ENCODE measurements at places on chromosomes 6 and 20.

GRCh38 chr6:170022291-170022722, 268.6 kb downstream of the DLL1 start:
- DNase-seq, result no peak

- DNase-seq, result no peak
Observed at GRCh38 chr6:170497841-170498301, 55.2 kb downstream of the PSMB1 start.

DNA sequence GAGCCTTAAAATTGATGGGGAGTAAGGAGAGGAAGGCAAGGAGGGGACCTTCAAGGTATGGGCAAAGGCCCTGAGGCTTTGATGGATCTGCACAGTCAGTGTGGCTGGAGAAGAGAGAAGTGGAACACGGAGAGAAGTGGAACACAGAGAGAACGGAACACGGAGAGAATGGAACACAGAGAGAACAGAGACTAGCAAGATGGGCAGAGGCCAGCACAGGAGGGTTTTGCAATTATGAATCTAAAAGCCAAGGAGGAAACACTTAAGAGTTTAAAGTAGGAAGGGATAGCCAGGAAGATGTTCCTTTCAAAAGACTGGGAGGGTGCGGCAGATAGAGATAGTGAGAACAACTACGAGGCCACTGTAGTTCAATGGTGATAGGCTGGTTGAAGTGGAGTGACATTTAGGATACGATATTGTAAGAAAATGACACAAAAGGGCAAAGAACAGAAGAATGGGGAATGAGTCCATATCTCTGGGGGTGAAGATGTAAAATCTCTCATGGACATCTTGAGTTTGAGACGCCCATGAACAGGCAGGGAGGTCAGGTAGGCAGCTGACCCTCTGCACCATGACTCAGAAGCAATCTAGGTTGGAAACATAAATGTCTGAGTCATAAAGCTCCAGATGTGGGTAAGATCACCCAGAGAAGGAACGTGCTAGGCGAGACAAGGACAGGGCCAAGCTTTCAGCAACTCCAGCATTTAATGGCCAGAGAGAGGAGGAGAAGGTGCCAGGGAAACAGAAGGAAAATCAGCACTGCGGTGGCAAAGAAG, 25.4 kb downstream of the ZMYND8 start:
- DNase-seq, result no peak

DNA sequence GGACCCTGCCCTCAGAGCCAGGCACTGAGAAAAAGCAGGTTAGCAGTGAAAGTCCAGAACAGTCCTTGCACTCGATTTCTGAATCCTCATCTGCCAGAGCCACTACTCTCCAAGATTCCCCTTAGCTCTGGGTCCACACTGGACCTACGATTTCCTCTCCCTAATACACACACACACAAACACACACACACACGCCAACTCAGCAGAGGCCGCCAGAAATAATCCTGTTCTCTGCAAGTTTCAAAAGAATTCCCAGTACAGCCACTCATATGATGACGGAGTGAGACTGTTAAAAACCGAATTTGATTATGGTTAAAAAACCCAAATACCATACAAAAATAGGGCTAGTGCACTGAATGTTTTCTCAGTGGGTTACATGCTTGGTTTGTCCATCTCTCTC, 90.8 kb downstream of the GMPR start:
- DNase-seq, result no peak

- DNase-seq, result no peak
Observed at GRCh38 chr20:57894096-57894495, 184.3 kb upstream of the PMEPA1 start.

GRCh38 chr20:1087311-1087905, 31.0 kb upstream of the PSMF1 start:
- DNase-seq, result no peak

DNA sequence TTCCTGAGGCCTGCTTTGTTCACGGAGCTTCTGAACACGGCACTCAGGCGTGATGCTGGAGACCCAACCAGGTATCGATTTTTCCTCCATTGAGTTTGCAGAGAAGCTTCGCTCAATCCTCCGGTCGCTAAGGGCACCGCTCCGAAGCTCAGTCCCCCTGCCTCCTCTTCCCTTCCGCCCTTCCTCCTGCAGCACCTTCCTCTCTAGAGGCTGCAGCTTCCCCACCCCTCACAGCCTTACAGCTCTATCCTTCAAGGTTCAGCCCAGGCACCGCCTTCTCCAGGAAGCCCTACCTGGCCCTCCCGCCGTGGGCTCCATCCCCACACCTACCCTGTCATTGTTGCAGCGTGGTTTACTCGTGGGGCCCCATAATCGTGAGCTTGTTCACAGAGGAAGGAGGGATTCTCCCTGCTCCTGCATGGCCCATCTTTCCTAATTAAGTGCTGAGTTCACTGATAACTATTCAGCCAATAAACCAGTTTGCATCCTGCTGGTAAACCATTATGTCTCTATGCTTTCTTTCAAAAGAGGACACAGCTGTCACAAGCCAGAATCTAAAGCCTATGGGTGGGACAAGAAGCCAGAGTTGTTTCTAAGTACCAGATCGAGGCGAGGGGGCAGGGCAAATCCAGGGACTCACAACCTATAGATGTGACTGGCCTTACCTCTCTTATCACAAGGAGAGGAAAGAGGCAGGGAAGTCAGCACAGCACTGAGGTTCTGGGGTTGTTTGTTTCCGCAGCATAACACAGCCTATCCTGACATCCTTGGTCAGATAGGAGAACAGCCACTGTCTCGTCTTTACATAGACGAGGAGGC, 152.0 kb downstream of the GRM4 start:
- no peak for DNase-seq

Data from T47D (cell line).